Glutamatergic neuron (in vitro differentiated cells): ENCODE measurements at places on chromosomes 2 and 18.

- no peak for DNase-seq
Measured at GRCh38 chr2:213317929-213318328, 33.7 kb downstream of the SPAG16 start.

DNA sequence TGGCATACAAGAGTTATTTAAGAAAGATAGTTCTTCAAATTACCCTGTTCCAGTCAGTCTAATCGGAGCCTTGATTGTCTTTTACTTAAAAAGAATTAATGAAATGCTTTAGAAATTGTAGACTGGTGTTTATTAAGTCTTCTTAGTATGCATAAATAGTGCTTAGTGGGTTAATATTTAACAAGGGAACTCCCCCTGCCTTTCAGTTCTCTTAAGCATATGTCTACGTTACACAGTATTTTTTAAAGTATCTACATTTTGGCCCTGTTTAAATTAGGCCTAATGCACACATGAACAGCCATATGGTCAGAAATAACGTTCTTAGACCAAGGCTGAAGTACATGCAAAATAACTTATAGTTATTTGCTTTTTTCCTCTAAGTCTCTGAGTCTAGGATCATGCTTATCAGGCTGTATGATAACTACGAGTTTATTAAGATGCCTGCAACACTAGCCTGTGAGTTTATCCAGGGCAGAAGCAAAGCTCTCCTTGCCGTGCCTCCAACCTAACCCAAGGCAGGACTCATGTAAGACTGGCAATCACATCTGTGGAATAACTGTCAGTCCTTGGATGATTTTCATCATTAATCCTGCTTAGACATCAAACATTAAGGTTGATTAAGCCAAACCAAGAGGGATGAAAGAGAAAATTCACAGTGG is 6.7 kb downstream of the BCL2 start:
- DNase-seq: no peak

GRCh38 chr18:73881396-73881917 is 266.2 kb downstream of the FBXO15 start:
- no peak for DNase-seq

- no peak for DNase-seq
Measured at GRCh38 chr18:50240080-50240563, 26.2 kb downstream of the CFAP53 start.

DNA sequence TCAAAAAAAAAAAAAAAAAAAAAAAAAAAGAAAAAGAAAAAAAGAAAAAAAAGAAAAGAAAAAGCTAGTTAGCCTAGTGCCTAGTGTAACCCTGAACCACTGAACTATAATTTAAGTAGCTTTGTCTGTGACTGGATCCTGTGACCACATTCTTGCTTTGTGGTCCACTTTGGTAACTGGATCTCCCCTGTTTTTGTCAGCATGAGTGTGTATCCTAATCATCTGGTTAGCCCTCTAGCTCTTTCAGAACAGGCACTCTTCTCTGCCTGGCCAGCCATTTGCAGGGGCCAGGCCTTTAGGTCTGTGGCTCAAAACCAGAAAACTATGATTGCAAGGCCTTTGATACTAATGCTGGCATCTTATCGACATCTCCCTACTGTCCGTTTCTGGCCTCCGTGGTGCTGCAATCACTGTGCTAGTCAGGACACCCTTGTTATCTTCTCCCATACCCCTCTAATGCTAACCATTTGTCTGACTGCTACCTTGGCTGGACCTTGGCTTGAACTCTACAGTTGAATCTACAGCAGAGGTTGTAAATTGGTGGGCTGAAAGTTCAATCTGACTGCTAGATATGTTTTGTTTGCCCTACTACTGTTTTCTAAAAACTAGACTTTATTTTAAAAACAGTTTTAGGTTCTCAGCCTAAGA is 40.5 kb downstream of the RBKS start:
- DNase-seq: no peak

GRCh38 chr2:109062145-109062858 is 66.7 kb upstream of the SH3RF3 start:
- no peak for DNase-seq

DNA sequence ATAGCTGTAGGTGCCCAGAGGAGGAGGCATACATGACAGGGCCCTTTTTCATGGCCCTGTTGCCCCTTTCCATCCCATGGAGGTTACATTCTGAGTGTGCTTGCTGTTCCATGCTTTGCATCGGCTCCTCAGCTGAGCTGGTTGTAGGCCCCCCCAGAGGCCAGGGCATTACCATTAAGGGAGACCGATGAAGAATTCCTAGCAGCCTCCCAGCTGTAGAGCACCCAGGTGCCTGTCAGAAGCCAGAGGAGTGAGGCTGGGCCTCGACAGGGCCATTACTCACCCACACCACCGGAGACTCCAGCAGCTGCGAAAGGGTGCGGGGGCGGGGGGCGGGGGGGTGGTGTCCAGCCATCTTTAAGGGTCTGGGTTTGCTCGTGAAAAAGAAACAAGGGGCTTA is 72.2 kb downstream of the GALNT14 start:
- DNase-seq: no peak

GRCh38 chr2:24877646-24878045 is 42.4 kb downstream of the ADCY3 start:
- DNase-seq: no peak

- DNase-seq: no peak
Measured at GRCh38 chr18:25136416-25137196, 215.4 kb downstream of the ZNF521 start.

DNA sequence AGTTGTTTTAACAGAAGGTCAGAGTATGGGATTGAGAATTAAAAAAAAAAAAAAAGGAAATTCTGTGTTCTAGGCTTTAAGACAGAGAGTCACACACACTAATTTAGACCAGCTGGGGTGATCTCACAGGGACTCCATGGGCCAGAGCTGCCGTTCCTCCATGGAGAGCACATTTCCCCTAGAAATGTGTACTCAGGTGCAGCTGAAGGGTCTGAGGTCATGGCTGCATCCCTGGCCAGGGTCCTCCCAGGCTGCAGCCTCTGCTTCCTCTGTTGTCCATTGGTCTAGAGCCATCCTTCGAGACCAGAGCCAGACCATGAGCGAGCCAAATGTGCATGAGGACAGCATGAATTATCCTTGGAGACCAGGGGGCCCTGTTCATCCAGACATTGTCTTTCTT is 190.1 kb upstream of the TNP1 start:
- no peak for DNase-seq

- DNase-seq: no peak
Measured at GRCh38 chr18:7413906-7414305, 153.2 kb upstream of the PTPRM start.

DNA sequence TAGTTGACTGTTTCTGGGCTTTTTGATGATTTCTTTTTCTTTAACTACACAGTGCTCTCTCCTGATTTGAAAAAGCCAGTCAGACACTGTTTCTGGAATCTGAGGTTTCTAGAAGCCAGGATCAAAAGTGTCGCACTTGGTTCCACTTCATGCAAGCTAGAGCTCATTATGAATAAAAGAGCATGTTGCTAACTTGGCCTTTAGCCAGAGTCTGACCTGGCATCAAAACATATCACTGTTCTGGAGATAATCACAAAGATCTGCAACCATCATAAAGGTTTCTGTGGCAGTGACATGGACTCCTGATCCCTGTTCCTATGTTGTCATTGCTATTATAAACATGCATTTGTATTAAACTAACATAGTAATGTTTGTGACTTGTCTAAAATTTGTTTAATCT is 76.1 kb upstream of the MAPRE2 start:
- DNase-seq: no peak

GRCh38 chr2:63477686-63478085 is 110.6 kb downstream of the WDPCP start:
- DNase-seq: no peak

DNA sequence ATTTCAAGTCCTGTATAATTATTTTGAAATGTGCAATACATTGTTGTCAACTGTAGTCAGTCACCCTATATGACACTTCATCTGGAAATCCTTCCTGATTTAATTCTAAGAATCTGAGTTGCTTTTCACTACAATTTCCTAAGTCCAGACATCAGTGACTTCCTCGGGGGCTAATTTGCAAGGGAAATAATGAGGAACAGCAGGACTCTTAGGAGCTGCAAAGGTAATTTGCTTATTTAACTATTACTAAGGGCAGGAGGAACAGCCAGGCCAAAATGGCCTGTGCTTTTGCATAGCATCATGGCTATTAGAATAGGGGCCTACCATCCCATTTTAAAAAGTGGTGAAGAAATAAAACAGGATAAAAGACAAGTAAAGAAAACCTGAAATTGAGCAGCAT is 178.8 kb downstream of the MC4R start:
- no peak for DNase-seq

GRCh38 chr2:216956820-216957493 is 97.1 kb upstream of the TNP1 start:
- DNase-seq: no peak

GRCh38 chr18:49544362-49544761 is 17.5 kb upstream of the LIPG start:
- DNase-seq: no peak

DNA sequence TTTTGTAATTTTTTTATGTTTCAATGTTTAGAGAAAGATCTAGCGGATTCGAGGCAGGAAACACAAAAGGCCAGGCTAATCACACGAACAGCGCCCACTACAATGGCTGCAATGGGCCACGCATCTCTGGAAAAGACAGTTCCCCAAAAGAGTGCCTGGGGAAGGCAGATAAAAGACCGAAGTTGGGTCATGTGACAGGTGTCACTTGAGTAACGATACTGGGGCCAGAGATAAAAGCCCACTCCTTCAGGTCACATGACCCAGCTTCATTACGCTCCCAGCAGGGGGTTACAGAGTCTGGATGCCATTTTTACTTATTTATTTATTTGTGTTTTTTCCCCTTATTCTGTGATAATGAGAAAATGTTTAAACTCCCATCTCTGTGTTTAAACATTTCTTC is 95.4 kb downstream of the CDK15 start:
- no peak for DNase-seq

DNA sequence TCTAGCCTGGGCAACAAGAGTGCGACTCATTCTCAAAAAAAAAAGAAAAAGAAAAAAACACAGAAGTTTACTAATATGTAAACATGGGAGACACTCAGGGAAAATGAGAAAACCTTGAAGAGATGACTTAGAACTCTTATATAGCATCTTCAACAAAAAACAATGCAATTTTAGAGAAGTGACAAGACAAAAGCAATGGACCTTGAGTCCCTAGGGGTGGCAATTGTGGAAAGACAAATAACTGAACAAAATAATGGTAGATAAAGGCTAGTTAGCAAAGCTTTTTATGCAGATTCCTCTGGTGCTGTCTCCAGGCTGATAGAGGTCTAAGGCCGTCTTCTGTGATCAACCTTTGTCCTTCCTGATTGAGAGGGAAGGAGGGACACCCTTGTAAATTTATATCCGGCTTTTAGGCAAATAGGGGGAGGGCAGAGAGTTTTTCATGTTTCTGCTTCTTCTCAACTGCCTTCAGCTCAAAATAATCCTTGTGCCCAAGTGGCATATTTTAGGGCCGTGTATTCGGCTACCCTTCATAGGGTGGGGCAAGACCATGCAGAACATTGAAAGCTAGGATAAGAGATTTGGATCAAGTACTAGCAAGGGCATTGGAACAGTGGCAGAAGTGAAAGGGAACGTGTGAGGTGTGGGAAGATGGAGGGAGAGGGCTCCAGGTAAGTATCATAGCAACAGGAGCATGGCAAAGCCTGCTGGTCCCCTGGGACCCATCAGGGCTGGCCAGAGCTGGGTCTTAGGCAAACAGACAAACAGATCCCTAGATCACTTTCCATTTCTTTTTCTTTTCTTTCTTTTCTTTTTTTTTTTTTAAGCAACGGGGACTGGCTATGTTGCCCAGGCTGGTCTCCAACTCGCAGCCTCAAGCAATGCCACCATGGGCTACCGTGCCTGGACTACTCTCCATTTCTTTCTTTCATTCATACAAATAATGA is 116.2 kb upstream of the STPG4 start:
- DNase-seq: no peak

GRCh38 chr2:108148555-108148954 is 91.2 kb upstream of the SULT1C3 start:
- DNase-seq: no peak

- no peak for DNase-seq
Measured at GRCh38 chr18:76953156-76953555, 130.8 kb downstream of the ZNF236 start.

DNA sequence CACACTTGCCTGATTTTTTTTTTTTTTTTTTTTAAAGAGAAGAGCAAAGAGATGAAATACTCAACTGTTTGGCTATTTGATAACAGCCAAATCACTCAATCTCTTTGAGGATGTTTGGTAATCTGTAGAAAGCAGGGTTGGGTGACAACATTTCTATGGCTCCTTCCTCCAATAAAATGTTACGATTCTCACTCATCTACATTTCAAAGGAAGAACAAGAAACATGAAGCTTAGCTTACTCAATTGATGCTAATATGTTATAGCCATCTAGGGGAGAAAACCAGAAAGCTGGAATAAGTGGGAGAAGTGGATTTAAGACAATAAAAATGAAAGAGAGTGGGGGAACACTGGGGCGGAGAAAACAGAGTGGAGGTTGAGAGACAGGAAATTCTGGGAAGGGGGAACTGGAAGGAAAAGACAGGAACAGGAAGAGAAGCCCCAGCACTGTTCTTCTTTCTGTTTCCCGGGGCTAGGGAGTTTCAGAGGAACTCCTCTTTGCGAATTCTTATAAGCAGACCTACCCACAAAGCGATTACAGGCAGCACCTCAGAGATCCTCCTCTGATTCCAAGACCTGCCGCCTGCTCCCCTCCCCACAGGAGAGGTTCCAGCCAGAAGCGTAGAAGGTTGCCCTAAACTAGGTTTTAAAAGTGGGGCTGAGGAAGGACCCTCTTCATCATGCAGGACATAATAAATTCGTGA is 13.3 kb downstream of the ST3GAL5 start:
- DNase-seq: no peak

DNA sequence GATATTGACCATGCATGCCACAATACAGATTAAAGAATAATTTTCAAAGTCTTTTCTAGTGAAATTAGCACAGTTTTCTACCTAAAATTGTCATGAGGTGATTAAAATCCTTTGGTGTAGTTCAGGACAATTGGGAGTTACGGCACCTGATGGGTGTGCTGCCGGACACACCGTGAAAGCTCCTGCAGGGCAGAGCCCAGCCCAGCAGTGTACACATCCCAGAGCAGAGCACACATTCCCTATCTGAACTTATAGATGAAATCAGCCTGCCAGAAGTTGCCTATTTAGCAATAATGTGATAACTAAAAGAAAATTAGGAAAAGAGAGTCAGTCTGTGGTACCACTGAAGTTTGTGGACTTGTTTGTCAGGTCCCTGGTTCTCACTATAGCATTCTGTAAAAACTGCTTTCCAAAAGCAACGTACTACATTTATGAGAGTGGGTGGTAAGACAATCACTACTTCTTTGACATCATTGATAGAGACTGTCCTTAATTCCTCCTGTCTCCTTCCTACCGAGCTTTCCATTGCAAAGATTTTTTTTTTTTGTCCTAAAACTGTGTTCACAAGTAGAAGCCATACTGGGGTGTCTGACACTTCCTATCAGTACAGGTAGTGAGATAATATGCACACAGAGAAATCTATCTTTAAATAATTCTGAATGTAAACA is 3.4 kb downstream of the CYTIP start:
- no peak for DNase-seq

GRCh38 chr2:83971547-83971946 is 487.5 kb downstream of the SUCLG1 start:
- no peak for DNase-seq
